ENCODE measurements at places on chromosomes 6 and 20.

DNA sequence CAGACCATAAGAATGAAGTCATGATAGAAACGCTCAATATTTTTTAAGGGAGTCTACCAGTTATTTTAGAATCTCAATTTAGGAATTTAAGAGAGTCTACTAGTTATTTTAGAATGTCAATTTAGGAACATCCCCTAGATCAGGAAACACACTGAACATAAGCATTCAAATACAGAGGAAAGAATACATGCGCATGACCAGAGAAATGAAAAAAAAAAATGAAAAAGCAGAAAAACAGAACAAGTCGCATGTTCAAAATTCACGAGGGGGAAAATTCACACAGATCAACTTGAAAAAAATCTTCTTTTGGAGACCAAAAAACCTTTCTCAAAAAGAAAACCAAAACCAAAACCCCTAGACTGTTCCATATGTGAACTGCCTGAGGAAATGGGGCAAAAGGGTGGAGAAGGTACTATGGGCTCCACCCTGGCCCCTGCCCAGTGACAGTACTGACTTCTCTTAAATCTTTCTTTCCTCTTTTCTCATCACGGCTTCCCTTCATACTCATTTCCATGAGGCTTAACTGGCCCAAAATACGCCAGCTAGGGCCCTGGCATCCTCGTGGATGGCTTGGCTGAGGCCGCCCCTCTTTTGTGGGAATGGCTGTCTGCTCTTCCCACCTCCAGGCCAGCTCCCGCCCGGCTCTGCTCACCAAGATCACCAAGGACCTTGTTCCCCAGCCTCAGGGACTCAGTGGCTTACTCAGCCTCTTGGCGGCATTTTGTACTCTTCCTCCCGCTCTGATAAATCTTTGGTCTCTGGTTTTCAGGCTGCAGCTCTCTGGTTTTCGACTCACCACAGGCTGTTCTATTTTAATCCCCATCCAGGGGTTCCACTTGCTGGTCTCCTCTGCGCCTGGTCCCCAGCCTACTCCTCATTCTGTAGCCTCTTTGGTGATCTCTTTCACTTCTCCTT lies 11.2 kb downstream of the ZBTB2 start:
- no peak for DNase-seq

GRCh38 chr20:62686869-62687830 lies 21.5 kb upstream of the NTSR1 start:
- DNase-seq, result no peak

GRCh38 chr20:20440886-20441658 lies 73.2 kb downstream of the INSM1 start:
- no peak for DNase-seq

- DNase-seq, result no peak
Measured at GRCh38 chr6:157513004-157513603, 132.1 kb downstream of the ZDHHC14 start.

DNA sequence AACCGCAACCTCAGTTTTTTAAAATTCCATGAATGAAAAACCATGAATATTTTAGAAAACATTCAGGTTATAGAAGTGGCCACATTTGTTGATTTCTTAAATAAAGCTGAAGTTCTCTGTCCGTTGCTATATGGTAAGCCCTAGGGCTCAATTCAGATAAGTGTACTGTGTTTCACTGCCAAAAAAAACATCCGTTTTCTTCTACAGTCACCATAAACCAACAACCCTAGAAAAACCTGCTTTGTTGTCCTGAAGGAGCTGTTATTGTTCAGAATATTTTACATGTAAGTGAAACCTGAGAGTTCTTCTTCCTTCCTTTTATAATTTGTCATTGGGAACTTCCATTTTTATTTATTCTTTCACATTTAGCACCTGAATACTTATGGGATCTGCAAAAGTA lies 274.1 kb downstream of the TFAP2A start:
- DNase-seq, result no peak

- DNase-seq, result no peak
Measured at GRCh38 chr20:49684335-49684997, 29.2 kb downstream of the B4GALT5 start.

- DNase-seq, result no peak
Measured at GRCh38 chr20:47421076-47421475, 64.6 kb upstream of the ZMYND8 start.

- DNase-seq, result no peak
Measured at GRCh38 chr20:44183282-44183681, 3.7 kb downstream of the JPH2 start.

DNA sequence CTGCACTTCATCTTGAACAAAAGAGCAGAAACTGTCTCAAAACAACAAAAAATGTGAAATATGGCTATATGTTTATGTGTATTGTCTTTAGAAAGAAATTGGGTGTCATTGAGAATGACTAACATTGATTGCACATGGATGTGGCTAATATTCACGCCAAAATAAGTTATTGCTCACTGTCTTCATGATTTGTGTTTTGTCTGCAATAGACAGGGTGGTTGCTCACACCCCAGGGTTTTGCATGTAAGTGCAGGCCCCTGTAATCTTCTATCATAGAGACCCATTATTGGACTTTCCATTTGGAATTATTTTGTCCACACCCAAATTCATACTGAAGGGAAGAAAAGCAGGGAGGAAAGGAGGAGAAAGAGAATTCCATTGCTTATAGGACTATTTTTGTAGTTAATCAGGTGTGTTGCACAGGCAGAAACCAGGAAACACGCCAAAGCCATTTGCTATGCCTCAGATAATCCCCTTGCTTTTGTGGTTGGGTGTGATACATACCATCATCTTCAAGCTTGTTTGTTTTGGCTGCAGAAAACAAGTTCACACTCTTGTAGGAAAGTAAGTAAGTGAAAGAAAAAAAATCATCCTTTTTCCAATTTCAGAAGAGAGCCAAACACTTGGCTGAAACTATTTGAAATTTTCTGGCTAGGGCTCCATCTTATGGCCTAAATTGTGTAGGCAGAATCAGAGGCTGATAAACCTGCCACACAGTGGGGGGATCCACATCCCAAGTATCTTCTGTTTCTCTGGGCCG lies 214.1 kb downstream of the COL12A1 start:
- DNase-seq, result no peak

- no peak for DNase-seq
Measured at GRCh38 chr6:8481727-8482126, 46.4 kb upstream of the SLC35B3 start.

DNA sequence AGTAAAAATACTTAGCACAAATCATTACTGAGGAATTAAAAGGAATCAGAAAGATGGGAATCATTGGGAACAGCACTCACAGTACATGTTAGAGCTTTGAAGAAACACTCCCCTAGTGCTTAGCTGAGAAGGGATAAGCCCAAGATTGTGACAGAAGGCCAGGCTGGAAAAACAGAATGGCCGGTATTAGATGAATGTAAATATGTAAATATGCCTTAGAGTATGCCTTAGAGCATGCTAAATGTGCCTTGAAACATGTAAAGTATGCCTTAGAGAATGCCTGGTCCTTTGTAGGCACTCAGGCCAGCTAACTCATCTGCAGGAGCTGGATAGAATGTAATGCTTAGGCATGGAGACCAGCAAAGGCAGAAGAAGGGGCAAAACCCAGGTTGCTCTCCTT lies 10.6 kb upstream of the TENT5A start:
- DNase-seq, result no peak

DNA sequence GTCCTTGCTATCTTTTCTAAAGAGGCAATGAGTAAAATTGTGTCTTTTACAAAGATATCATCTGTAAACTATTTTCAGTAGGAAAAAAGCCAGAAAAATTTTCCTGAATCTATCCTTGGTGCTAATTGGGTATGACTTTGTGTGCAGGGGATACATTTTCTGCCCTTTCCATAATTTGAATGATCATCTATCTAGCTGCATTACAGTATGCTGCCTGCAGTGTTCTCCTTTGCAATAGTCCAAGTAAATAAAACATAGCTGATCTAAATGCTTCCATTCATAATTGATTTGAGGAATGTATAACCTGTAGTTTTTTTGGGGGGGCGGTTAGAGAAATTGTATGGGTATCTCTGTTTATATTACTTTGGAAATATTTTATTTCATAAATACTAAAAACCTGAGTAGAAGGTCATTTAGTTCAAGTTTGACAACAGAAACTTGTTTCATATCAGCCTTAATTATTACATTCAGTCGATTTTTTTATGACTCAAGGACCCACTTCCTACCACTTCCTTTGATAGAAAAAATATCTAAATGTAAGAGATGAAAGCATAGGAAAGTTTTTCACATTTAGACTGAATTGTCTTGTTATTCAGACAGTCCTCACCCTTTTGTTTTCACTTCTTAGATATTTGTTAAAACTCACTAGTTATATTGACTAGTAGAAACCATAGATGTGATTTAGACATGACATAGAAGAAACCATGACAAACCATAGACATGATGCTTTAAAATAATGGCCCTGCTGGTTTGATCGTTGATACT lies 75.3 kb downstream of the AIG1 start:
- no peak for DNase-seq

DNA sequence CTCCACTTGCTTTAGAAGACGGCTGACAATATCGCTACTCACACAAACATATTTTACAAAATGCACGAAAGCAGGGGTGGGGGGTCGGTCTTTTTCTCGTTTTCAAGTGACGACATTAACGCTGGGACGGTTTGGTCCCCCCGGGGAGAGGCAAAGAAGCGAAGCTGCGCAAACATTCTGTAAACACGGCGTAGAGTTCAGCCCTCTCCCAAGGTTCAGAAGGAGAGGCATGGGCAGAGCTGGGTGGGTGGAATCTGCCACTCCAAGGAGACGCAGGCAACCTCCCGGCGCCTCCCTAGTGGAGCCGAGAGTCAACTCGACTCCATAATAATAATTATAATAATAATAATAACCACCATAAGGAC lies 2.4 kb downstream of the NKX2-2 start:
- no peak for DNase-seq

DNA sequence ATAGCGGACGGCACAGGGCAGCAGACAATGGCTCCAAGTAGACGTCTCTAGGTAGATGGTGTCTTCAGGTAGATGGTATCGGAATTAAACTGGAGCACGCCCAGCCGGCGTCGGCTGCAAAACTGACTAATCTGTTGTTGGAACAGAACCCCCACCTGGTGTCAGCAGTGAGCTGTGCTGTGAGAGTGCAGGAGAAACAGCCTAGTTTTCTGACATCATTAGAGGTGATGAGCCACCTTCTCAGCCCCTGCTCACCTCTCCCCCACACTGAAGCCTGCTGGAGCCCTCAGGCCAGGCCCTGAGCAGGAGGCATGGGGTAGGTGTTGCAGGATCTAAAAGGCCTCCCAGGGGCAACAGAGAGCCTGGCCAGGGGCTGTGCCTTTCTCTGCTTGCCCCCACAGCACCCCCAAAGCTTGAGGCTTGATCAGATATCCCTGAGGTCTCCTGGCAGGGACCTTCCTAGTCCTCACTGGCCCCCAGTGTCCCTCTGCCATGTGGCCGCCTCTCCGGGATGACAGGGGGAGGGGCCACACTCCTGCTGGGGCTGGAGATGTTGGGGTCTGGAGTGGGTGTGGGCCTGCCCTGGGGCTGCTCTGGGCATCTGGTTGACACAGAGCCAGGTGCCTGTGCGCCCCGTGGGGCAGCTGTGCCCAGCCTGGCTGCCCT lies 6.9 kb upstream of the HELZ2 start:
- DNase-seq, result no peak

DNA sequence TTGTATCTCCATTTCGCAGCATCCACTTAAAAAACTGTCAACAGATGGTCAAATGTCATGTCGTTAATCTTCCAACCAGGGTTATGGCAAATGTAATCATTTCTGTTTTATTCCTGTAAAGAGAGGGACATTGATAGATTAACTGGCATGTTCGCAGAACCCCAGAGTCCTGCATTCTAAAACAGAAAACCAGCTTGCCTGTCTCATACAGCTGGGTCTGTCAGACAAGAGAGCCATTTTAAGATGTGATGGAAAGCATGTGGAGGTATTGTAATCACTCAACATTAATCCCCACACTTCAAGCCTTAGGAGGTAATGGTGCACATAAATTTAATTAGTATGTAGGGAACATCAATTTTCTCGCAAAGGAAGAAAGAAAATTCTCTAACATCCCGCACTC lies 4.4 kb downstream of the SMLR1 start:
- no peak for DNase-seq

DNA sequence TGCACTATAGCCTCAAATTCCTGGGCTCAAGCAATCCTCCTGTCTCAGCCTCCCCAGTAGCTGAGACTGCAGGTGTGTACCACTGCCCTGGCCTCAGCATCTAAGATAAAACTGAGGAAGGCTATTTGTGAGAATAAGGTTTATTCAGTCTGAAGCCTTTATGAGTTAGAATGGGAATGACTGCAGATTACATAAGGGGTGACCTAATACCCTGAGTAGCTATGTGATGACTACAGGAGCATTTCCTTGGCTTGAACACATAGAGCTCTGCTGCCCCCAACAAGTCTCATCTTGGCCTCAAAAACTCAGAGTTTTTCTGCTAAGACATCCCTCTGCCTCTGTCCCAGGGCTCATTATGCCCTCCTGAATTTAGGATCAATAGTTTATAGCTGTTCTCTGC lies 7.6 kb downstream of the GSS start:
- DNase-seq, result no peak

GRCh38 chr6:11381801-11382513 lies 149.5 kb upstream of the NEDD9 start:
- DNase-seq, result no peak

DNA sequence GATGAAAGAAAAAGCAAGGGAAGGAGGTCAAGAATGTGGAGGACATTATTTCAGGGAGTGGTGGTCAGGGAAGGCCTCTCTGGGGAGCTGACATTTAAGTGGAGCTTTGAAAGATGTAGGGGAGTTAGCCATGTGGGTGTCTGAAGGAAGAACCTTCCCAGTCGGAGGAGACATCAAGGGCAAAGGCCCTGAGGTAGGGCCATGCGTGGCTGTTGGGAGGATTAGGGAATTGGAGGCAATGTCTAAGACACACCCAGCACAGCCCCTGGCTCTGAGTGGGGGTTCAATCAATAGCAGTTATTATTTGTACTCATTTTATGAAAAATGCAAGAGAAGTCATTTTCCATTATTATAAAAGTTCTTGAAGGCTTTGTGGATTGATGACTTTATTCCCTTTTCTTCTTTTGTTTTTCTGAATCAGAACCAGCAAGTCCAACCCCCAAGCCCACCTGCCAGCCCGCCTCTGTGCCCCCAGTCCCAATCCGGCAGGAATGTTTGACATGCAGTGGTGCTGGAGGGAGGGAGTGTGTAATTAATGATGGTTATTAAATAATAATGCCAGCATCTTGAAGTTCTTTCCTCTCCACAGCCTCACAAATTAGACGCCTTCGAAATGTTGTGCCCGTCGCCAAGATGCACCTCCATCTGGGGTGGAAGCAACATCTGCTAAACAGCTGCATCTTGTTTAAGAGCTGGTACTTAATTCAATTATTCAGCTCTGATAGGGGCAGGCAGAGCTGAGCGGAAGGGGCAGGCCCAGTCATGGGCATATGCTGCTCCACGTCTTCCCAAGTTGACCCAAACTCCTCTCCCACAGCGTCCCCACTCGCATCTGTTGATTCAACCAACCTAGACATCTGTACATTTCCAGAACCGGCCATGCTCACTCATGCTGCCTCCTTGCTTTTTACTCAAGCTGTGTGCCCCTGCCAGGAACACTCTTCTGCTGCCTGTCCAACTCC lies 81.3 kb upstream of the SIRPA start:
- DNase-seq, result peak; percentile 31

DNA sequence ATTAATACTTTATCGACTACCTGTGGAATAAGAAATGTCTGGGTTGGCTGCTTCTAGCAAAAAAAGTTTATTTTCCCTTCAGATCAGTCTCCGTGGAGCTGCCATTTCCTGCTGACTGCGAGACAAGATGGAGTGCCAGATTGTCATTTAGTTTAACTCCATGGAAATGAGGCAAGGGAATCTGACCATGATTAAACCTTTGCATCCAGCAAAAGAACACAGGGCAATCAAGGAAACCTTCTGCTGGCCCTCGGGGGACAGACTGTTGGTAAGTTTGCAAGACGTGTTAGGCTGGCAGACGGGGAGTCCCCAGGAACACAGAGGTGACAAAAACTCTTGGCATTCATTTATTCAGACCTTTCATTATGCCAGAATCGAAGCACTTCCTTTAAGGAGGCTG lies 52.2 kb upstream of the SPACA1 start:
- DNase-seq, result no peak
